Thyroid gland (tissue), 4 donors: ENCODE measurements at places on chromosomes 5 and 9.

DNA sequence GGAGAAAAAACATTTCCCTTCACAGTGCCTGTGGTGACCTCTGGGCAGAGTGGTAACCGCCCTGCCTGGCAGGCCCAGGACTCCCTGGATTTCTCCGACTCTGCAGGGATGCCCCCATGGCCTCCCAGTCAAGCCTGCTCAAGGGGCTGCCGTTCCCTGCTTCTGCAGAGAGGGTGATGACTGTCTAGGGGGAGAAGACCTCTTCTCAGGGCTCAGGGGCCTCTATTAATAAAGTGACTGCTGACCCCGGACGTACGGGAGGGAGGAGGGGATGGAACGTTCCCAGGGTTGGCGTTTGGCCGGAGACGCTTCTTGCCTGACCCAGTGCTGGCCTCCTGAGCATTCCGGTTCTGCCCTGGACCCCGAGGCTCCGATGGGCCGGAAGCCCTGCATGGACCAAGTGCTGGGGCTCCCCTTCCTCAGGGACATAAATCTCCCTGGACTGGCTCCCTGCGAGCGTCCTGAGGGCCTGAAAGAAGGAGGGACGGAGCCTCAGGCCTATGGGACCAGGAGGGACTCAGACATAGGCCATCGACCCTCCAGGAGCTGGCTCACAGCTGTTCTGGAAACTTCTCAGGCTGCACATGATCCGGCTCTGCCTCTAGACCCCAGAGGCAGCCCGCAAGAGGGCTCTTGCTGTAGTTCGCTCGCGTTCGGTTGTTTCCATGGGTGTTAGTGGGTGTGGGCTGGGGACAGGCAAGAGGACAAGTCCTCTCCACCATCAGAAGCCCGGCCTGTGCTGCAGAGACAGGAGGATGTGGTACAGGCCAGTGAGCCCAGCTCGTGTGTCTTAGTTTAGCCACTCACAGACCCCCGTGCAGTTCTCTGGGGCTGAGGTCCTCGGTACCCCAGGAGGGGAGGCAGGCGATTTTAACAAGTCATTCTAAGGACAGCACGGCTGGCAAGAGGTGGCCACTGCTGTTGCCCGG, 8.1 kb upstream of the RNU6ATAC start:
- no peak for DNase-seq

- DNase-seq = no peak
Observed at GRCh38 chr9:3867196-3867595, 341.4 kb upstream of the RFX3 start.

DNA sequence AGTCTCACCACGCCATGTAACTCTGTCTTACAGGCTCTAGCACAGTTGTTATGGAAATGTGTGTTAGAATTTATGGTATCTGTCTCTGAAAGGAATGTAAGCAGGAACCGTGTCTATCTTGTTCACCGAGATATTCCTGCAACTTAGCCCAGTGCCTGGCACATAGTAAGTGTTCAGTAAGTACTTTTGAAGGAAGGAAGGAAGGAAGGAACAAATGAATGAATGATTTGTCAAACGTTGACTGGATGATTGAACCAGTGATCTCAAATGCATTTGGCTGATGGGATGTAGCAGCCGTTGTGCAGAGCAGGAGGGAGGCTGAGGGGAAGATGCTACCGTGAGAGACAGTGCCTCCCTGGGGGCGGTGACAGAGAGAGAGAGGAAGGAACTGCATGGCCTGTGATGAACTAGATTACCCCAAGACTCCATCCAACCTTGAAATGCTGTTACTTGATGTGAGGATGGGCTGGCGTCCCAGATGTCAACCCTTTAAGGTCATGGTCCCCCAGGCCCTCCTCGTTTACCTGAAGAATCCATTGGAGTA, 47.5 kb upstream of the PPARGC1B start:
- DNase-seq = no peak

- DNase-seq = no peak
Observed at GRCh38 chr9:133969681-133970580, 22.2 kb downstream of the VAV2 start.

DNA sequence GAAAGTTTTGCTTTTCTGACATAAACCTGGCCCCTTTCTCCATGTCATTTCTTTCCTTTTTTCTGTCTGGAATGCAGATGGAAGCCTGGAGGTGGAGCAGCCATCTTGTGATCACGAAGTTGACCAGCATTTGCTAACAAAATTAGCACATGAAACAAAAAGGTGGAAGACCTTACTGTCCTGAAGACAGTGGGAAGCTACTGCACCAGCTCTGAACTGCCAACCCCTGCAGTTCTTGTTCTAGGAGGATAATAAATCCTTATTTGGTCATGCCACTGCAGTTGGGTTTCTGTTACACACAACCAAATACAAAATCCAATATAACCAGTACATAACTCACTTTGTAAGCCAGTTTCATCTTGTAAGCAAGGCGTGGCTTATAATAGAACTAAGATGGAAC, 249.4 kb upstream of the TBCA start:
- DNase-seq = no peak

DNA sequence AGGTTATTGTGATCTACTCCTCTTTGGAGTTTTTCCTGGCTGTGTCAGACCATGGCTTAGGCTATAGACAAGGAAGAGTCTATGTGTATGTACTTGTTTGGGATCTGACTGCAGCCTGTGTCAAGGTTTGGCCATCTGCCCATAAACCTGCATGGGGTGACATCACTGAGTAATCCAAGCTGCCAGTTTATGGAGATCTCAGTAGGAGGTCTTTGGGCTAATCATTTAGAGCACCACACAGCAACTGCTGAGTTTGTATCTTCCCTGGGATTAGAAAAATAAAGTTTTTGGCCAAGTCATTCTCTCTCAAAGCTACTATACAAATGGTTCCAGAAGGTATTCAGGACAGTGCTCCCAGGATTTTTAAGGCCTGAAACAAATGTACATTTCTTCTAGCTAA, 65.5 kb upstream of the HSPB3 start:
- peak; percentile 50 for DNase-seq

DNA sequence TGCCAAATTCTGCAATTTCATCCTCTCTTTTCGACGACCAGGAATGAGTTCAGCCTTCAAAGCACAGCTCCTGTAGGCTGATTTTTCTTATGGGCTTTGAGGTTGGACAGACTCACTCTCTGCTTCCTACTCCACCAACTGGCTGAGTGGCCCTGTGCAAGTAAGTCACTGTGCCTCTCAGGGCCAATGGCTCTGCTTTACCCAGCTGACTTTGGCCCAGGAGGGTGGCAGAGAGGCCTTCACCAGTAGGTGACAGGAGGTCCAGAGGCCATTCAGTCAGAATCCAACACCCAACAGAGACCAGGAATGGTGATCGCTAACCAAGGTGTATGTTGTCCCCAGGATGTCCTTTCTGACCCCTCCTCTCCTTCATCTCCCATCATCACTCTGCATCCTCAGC, 49.5 kb upstream of the ALDH1B1 start:
- no peak for DNase-seq

DNA sequence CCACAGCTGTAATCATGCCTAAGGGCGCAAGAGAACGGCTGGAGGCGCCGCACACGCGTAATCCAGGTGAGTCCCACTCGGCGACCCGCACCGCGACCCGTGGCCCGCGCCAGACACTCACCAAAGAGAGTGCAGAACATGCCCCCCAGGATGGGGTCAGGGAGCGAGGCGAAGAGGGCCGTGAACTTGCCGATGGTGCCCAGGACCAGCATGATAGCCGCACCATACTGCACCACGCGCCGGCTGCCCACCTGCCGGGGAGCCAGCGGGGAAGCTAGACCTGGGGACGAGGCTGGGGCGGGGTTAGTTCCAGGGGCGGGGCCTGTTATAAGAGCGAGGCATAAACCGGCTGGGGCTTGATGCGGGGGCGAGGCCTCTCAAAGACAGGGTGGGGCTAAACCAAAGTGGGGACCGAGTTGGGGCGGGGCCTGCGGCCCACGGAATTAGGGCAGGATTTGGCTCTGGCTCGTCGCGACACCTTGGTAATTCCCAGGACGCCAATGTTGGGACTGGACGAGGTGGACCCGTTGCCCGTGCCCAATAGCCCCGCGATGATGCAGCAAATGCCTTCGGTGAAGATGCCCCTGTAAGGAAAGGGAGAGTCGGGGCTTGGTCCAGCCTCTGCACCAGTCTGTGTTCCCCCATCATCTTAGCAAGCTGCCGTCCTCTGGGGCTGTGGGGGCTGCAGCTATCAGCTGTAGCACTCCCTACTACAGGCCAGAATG, 4.8 kb downstream of the SLC23A1 start:
- peak; percentile 24 for DNase-seq

- DNase-seq = no peak
Observed at GRCh38 chr5:142757564-142757963, 12.6 kb upstream of the ARHGAP26 start.

DNA sequence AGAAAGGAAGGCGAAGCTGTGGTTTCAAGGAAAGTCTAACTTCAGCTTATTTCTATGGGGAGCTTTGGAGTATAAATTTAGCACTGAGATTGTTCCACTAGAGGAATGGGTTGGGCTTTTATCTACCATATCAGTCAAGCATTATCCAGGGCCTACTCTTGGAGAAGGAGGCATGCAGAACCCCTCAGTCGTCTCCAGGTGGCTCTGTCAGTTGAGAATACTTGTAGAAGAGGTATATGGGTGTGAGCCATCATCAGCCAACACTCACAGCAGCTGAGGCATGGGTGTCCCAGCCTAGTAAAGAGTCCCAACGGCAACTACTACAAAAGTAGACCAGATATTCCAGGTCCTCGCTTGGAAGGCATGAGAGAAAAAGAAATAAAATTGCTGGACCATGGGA, 548.5 kb upstream of the GRAMD2B start:
- DNase-seq = no peak

- no peak for DNase-seq
Observed at GRCh38 chr5:75610201-75610600, 1.1 kb upstream of the ANKDD1B start.

DNA sequence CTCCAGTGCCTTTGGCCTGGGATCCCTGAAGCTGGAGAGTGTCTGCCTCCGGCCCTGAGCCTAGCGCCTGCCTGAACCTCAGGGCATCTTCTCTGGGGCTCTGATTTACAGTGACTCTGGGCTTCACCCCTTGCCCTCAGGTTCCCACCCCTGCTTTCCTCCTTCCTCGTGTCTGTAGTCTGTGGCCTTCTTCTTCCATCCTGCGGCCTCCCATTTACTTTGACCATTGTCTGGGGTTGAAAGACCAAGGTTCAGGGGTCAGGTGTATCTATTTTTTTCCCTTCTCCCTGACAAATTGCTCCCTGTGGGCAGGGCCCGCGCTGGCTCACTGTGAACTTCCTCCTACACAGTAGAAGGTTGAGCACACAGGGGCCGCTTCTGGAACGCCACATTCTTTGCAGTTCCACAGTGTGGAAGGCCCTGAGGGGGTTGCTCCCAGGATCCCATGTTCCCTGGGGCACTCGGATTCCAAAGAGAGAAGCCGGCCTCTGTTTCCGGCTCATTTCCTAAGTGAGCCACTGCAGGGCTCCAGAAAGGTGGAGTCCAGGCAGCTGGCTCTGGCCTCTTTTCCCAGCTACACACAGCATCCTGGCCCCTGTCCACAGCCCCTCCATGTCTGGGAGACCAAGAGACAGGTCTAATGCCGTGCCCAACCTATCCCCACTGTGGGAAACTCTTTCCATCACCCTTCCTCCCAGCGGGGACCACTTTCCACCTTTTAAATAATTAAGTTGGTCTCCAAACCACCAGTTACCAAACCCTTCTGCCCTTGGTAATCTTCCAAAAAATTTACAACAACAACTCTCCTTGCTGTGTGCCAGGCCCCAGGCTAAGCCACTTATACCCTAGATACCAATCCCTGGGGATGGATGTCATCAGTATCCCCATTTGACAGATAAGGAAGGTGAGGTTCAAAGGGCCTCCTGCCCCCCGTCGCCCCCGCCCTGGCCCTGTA, 140.3 kb upstream of the IER5L start:
- DNase-seq = no peak

DNA sequence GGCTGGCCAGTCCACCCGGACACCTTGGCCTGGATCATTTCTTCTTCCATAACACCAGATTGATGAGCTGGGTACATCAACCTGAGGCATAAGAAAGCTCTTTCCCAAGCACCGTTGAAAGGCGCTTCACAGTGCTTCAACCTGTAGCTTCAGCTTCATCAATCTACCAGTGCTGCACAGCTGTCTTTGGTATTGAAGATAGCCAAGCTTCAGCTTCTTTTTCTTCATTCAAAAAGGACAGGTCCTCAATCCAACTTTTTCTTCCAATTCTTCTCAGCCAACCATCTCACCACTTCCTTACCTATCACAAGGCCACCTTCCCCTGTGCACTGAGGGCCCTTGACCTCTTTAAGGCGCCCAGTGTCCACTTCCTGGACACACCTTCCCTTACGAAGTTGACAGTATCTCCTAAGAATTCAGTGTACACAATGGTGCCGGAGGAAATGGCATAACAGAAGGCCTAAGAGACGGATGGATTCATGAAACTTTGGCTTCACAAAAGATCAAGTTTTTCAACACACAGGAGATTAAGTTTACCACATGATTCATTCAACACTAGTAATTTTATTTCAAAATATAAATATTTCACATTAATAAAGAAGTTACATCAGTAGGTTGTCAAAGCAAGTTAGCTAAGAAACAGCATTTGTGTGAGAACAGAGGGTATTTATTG, 1.4 kb upstream of the CTNNAL1 start:
- DNase-seq = no peak

- no peak for DNase-seq
Observed at GRCh38 chr9:29039258-29039657, 1466.0 kb upstream of the C9orf72 start.

DNA sequence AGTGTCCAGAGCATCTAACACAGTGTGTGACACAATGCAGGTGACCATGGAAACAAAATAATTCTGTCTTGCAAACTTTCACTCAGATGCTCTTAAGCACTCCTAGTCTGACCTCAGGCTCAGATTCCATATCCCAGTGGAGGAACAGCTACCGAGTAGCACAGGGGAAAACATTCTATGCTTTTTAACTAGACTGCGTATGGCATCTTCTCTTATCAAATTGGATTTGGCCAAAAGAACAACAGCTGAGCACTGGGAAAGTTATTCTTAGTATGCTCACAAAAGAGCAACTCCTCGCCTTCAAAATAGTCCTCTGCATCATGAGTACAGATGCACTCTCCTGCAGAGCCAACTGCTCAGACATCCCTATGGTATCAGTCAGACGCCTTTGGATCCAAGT, 528.2 kb upstream of the DAP start:
- DNase-seq = no peak

DNA sequence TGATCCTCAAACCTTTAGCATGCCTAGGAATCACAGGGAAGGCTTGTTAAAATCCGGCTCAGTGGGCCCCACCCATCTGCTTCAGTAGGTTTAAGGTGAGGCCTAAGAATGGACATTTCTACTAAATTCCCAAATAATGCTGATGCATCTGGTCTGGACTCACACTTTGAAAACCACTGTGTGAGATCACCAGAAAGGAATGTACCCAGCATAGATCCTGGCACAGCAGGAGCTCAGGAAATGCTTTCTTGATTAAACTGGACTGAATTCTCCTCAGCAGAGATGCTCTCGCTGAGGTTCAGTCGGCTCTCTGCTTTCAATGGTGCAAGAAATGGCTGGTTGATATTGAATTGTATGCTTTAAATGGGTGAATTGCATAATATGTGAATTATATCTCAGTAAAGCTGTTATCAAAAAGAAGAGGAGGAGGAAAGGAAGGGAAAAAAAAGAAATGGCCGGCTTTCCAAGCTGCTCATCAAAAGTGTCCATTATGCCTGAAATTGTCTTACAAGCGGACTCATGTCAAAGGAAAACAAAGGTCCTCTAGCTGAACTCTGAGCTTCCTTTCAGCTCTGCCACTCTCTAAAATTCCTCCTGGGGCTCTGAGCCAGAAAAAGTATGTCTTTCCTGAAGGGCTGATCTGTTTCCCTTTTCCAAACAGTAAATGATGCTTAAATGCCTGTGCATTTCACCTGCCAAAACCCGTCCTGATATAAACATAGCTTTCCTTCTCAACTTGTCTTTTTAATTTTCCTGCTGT, 77.6 kb upstream of the SAP30L start:
- DNase-seq = peak; percentile 59

- DNase-seq = no peak
Observed at GRCh38 chr5:38793099-38793498, 52.7 kb upstream of the OSMR start.
